ENCODE measurements at places on chromosomes 6 and 20.

DNA sequence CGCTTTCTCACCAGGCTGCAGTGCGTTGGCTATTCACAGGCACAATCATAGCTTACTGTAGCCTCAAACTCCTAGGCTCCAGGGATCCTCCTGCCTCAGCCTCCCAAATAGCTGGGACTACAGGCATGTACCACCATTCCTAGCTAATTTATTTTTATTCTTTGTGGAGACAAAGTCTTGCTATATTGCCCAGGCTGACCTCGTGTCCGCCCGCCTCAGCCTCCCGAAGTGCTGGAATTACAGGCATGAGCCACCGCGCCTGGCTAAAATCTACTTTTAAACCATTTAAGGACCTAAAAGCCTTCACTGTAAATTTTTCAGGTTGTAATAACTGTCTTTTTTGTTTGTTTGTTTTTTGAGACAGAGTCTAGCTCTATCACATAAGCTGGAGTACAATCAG is 15.2 kb downstream of the SAMHD1 start:
- no peak for DNase-seq

- DNase-seq: no peak
These were observed 51.1 kb downstream of the MYLIP start for GRCh38 chr6:16179970-16180431.

GRCh38 chr6:136740050-136740974 is 52.0 kb downstream of the MAP3K5 start:
- no peak for DNase-seq

DNA sequence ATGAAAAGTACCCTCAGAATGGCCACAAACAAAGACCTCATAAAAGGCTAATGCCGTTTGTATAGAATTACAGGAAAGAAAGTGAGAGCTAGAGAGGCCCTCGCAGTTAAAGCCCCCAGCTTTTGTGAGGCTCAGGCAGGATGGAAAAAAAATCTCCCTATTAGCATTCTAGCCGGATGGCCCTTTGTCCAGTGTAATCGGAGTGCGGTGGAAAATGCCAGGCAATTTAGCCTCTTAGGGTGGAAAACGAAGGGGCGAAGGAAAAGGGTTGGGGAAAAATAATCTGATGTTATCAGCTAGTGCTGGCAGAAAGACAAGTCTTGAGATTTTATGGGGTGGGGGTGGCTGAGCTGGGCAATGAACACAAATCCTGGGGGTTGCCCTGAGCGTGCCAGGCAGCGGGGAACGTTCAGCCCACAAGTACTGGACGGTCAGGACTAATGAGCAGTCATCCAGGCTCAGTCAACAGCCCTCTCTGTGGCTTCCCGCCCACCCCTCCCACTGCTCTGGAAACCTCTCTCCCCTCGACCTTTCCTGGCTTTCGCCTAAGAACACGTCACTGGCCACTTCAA is 92.4 kb downstream of the PSMG4 start:
- no peak for DNase-seq

GRCh38 chr6:74283532-74283931 is 587.5 kb downstream of the CD109 start:
- no peak for DNase-seq

DNA sequence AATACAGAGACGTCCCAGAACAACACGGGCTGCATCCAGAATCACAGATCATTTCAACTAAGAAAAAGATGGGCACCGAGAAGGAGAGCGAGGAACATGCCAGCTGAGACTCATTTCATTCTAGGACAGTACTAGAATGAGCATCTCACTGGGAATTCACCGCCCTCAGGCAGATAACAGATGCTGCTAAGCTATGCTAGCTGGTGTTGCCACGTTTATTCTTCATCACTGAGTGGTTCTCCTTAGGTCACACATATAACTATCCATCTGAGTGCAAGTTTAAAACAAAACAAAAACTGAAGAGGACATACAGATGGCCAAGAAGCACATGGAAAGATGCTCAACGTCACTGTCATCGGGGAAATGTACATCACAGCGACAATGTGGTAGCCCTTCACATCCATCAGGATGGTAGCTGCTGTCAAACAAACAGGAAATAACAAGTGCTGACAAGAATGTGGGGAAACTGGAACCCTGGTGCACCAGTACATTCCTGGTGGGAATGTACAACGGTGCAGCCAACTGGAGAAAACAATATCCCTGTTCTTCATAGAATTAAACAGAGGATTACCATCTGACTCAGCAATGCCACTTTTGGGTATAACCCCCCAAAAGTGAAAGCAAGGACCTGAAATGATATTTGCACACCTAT is 97.6 kb downstream of the SLC22A23 start:
- DNase-seq: no peak

DNA sequence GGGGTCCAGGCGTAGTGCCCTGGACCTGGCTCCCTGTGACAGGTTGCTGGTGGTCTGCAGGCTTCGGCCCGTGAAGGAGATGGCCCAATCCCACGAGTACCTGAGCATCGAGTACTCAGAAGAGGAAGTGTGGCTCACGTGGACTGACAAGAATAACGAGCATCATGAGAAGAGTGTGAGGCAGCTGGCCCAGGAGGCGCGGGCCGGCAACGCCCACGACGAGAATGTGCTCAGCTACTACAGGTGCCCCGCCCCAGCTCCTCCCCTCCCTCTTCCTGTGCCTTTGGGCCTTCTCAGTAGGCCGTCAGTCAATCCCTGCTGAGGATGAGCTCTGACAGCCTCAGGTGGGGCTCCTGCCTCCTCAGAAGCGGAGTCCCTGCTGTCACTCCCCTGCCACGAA is 42.6 kb downstream of the UQCC2 start:
- peak; percentile 70 for DNase-seq

GRCh38 chr6:11918739-11919605 is 93.1 kb upstream of the HIVEP1 start:
- no peak for DNase-seq

DNA sequence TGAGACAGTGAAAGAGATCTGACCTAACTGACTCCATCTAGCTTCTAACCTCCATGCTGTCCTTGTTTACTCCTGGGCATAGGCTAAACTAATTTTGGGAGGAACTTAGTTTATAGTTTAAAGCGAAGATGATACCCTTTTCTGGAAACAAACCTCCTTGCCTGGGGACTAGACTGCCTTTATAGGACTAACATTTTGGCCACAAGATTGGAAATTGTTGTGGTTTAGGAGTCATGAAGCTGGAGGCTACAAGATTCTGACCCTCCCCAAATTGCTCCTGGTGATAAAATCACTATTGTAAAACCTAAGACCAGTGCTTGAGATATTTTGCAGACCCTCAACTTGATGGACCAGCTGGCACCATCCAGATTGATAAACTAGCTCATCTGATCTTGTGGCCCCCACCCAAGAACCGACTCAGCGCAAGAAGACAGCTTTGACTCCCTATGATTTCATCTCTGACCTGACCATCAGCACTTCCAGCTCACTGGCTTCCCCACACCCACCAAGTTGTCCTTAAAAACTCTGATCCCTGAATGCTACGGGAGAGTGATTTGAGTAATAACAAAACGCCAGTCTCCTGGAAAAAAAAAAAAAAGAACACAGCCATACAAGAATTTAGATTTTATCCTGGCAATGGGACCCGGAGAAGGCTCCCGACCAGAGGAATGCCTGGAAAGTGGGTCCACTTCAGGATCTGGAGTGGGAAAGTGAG is 63.0 kb downstream of the ABHD12 start:
- no peak for DNase-seq

DNA sequence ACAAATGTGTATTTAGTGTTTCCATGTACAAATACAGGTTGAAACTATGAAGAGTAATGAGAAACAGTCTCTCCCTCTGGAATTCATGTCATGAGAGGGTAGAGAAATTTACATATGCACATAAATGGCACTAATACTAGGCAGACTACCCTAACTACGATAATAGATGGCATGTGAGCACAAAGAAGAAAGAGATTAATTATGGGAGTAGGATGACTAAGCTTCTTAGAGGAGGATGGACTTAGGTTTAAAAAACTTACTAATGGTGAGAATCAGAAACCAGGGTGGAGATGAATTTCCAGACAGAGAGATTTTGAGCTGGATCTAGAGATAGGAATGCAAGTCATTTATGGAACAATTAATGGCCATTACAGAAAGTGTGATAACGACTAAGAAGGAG is 225.3 kb upstream of the HTR1E start:
- DNase-seq: no peak

- DNase-seq: no peak
These were observed 1.3 kb upstream of the SNAI1 start for GRCh38 chr20:49981218-49982071.

DNA sequence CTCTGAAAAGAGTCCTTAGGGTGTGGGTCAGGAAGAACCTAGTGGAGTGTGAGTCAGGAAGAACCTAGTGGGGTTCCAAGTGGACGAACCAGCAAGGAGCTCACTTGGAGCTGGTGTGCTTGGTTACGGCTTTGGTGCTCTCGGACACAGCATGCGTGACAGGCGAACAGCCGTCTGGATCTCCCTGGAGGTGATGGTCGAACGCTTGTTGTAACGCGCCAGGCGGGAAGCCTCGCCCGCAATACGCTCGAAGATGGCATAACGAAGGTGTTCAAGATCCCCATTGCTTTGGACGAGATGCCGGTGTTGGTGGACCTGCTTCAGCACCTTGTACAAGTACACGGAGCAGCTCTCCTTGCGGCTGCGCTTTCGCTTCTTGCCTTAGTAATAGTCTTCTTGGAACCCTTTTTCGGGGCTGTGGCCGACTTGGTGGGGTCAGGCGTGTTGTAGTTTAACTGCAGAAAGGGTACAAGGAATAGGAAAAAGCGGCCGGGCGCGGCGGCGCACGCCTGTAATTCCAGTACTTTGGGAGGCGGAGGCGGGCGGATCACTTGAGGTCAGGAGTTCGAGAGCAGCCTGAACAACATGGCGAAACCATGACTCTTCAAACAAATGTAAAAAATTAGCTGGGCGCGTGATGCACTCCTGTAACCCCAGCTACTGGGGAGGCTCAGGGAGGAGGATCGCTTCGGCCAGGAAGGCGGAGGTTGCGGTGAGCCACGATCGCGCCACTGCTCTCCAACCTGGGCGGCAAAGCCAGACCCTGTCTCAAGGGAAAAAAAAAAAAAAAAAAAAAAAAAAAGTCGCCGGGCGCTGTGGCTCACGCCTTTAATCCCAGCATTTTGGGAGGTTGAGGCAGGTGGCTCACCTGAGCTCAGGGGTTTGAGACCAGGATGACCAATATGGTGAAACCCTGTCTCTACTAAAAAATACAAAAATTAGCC is 48.0 kb downstream of the OR2B2 start:
- DNase-seq: no peak

DNA sequence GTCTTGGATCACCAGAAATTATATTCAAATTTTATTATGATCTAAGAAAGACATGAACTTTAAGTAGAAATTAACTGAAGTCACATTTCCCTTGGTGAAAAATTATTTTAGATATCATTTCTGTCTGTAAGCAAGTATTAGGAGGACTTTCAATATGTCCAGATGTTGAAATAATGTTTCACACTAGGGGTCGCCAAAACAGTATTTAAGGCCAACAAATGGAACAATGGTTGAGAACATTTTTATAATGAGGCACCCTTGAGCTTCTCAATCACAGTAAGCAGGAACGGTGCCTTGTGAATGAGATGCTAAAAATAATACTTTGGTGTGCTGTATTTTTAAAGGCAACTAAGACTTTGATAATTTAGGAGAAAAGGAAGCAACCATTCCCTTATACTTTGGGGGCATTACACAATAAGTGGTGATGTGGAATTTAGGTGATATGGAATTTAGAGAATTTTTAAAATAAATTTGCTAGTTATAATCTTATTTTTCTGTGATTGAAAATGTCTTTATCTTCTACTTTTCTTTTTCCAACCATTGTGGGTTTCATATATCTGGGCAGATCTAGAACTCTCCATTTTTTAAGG is 9.6 kb upstream of the SF3B5 start:
- no peak for DNase-seq

DNA sequence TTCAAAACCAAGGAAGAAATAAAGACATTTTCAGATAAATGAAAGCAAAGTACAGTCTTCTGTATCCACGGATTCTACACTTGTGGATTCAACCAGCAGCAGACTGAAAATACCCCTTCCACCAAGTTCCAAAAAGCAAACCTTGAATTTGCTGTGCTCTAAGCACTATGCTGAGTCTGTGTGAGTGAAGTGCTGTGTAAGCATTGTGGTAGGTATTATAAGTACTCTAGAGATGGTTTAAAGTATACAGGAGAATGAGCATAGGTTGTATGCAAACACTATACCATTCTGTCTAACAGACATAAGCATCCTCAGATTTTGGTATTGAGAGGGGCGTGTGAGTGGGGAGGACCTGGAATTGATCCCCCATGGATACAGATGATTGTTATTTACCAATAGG is 9.6 kb downstream of the OSER1 start:
- no peak for DNase-seq

DNA sequence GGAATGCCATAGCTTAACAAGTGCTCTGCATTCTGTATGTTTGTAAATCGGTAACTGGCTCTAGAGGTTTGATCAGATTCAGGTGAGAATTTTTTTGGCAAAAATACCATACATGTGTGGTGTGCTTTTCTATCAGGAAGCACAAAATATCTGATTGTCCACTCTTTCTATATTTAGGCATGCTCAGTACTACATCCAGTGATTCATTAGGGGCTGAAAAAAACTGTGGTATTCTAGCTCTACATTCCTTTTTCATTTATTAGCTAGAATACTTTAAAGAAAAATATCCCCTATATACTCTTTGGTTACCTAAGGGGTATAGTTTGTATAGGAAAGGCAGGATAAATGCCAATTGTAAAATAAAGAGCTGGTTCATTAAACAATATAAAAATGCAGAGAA is 10.6 kb upstream of the ELOVL2 start:
- DNase-seq: no peak

DNA sequence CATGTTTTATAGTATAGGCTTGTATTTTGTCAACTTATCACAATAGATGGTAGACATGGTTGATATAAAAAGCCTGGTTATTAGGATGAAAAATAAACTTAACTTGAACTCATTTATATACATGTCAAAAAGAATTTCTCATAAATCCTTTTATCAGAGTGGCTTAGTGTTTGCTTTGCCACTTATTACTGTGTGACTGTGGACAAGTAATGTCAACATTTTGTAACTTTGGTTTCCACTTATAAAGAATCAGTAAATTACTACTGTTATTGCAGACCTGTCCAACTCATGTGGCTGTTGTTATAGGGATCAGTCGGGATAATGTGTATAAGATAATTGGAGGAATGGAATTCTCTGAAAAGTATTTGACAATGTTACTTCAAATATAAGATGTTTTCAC is 894.8 kb upstream of the FLRT3 start:
- no peak for DNase-seq

DNA sequence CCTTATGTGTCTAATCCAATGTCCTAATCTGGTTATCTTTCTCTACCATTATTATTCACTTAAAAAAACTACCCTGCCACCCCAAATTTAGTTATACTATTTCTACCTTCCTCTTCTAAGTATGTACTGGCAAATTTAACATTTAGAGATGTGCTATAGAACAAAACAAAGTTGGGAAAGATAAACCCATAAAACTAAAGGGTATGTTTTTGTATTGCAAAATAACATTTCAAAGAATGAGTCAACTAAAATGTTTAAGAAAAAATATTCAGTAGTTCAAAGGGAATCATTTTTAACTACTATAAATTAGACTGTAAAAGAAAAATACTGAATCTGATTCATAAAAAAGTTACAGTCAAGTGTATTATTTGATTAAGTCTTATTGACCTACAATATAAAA is 103.0 kb downstream of the LMBRD1 start:
- no peak for DNase-seq
